ENCODE measurements at places on chromosomes 12 and 14.

- no peaks in the 10 kb centered on the region for H3K27me3 ChIP-seq
- no peaks in the 10 kb centered on the region for H3K4me1 ChIP-seq
- no peak overlapping the region for H3K4me3 ChIP-seq
- no peak for DNase-seq
Measured at GRCh38 chr12:108090932-108091678, 38.0 kb upstream of the WSCD2 start.

- H3K27me3 ChIP-seq: no peaks in the 10 kb centered on the region
- no peak for DNase-seq
- no peaks in the 10 kb centered on the region for H3K36me3 ChIP-seq
- no peaks in the 10 kb centered on the region for H3K4me1 ChIP-seq
- H3K27ac ChIP-seq: no peak overlapping the region
Measured at GRCh38 chr14:34088914-34089313, 138.0 kb upstream of the EGLN3 start.

DNA sequence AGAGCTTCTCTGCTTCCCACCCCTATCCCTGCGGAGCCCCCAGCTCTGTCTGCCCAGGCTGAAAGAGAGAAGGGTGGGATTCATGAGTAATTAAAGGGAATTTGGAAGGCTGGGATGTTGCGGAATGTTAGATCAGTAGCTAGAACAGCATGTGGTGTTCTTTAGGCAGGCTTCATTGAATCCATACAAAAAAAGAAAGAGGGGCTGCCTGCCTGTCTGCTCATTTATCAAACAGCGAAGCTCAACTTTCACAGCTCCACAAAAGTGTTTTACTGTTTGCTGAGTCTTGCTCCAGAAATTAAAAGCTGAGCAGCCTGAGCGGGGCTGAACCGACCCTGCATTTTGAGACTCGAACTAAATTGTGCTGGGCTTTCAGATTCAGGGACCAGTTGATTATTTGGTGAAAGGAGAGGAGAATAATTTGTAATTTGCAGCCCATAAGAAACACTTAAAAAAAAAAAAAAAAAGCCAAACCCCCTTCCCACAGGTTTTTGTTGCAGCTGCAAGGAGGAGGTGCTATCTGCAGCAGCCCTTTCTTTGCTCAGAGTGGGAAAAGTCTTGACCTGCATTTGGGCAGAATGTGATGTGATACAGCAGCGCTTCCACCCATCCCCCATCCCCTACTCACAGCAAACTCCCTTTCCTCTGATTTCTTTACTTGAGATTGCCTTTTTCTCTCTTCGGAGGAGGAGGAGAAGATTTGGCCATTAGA lies 89.7 kb downstream of the RFX4 start:
- H3K27me3 ChIP-seq: peaks cover 24% of the 10 kb centered on the region
- H3K4me3 ChIP-seq: no peak overlapping the region
- no peaks in the 10 kb centered on the region for H3K4me1 ChIP-seq
- no peak for DNase-seq

GRCh38 chr12:59937148-59937547 lies 341.3 kb downstream of the SLC16A7 start:
- DNase-seq: no peak
- H3K4me3 ChIP-seq: no peak overlapping the region
- H3K4me1 ChIP-seq: no peaks in the 10 kb centered on the region
